Renal pelvis (tissue), 12 donors: ENCODE measurements at places on chromosomes 5 and 9. TPM values are rescaled to one million over a fixed set of nuclear protein-coding genes. Genes with fewer than 3 reads are reported as not detected.

The ACOT12 gene
- 0.84 TPM for polyA plus RNA-seq

The EFNA5 gene
- polyA plus RNA-seq = 26.4 TPM

DNA sequence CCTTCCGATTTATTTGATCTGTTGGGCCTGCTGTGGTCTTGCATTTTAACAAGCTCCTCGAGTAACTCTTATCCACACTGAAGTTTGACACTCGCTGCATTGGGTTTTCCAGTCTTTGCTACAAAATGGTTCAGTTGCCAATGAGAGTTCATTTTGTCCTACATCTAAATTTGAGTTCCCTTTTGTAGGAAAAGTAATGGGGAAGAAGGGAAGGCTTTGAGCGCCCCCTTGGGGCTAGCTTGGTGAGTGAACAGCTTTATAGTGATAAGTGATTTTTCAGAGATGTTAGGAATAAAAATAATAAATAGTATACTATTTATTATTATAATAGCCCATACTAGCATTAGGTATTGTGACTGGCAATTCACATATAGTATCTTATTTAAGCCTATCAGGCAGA, 89.9 kb upstream of the GNAQ start:
- peak; percentile 53 for DNase-seq

DNA sequence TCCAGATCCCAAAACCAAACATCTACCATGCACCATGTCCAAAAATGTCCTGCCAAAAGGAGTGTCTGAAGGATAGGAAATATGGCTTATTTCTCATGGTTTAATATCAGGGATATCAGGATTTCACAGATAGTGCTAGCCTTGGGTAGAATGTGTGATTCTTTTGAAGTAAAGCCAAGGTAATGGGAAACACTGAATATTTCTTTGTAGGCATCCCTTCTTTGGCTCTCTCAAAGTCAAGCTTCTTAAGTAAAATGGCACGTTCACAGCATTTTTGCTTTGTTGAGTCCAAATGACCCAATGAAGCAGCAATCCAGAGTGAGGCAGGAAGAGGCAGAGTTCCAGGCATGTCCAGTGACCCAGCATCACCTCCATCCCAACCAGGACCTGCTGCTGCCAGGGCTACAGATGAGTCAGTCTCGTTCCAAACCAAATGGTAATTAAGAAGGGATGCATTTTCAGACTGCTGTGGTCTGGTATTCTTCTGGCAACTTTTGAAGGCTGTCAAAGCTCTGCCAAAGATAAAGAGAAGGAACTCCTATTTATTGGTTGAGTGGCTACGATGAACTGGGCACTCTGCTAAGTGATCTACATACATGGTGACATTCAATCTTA, 678.8 kb upstream of the KLF4 start:
- no peak for DNase-seq

DNA sequence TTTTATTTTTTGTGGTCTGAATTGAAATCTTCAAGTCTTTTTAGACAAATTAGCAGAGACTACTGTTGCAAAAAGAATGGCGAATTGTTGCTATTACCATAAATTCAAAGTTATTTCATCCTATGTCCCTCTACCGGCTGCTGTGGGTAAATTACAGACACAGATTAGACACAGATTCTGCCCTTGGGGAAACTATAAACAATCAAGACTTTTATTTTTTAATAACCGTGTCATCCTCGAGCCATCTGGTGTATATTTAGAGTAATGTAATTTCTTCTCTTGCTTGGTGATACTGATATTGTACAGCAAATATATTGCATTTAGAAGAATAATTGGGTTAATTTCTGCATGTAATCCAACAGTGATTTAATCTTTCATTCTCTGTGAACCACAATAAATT, 228.0 kb upstream of the ADAMTSL1 start:
- no peak for DNase-seq

GRCh38 chr5:151034422-151035379, 14.3 kb downstream of the GPX3 start:
- no peak for DNase-seq

GRCh38 chr9:97933297-97933998, 4.5 kb downstream of the HEMGN start:
- DNase-seq = no peak

GRCh38 chr5:57539281-57539701, 56.7 kb upstream of the ACTBL2 start:
- no peak for DNase-seq
